ENCODE measurements at places on chromosomes 1 and 21. TPM values are rescaled to one million over a fixed set of nuclear protein-coding genes. Genes with fewer than 3 reads are reported as not detected.

DNA sequence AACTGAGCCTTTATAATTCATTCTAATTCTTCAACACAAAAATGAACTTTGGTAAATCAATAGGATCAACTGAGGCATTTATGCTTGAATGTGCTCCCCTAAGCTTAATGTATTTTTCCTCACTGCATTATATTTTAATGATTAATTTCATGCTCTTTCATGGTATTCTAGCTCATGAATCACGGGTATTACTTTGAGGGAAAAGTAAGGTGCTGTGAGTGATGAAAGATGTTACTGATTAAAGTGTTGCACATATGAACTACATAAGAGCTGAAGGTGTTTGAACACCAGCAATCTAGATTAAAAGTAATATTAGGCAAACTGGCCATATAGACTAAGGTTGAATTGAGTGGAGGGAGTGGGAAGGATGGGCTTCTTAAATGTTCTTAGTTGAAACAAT, 1.9 kb downstream of the DPYD start:
- no peaks in the 10 kb centered on the region for H3K36me3 ChIP-seq
- peak overlapping the region; percentile 90 for H3K4me3 ChIP-seq
- peaks cover 31% of the 10 kb centered on the region for H3K27me3 ChIP-seq
- DNase-seq = no peak
- no peak overlapping the region for H3K27ac ChIP-seq

DNA sequence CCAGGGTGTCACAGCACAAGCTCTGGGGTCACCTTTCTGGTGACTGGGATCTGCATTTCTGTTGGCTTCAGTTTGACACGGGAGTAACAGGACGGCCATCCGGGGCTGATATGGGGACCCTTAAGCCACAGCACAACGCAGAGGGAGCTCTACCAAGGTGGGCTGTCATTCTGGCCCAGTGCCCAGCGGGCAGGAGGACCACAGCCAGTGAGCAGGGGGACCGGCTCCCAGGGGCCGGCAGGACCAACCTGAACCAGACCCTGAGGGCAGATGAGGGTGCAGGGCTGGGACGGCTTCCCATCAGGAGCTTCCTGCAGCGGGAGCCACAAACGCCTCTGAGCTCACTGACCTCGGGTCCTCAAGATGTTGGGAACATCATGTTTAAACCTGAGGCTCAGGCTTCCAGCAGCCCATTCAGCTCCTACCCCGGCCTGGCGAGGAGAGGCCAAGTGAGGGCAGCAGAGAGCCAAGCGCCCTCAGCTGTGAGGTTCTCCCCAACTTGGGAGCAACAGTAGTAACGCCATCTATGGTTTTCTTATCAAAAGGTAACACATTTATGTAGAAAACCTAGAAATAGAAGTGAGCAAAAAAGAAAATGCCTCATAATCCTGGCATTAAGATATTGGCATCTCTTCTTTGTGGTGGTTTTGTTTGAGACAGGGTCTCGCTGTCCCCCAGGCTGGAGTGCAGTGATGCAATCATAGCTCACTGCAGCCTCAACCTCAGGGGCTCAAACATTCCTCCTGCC, 26.8 kb downstream of the TMEM201 start:
- no peak for DNase-seq
- H3K27me3 ChIP-seq = peaks cover 4% of the 10 kb centered on the region
- H3K4me1 ChIP-seq = peaks cover 6% of the 10 kb centered on the region
- H3K36me3 ChIP-seq = no peaks in the 10 kb centered on the region
- H3K4me3 ChIP-seq = no peak overlapping the region
- H3K27ac ChIP-seq = no peak overlapping the region

The AMY2A gene
- not detected for total RNA-seq

DNA sequence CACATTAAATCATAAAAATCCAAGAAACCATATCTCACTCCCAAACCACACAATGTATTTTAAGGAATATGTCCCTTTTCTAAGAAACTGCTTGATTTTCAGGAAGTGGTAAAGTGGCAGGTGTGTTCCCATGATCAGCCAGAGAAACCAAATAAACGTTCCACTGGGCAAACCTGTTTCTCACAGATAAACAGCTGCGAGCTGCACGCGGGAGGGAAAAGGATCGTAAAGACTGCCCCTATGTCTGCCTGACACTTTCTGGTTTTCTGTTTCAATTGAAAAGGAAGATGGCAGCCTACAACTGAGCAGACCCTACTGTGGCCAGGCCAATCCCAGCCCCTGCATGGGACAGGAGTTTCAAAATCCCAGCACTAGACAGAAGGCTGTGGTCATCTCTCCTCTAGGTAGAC, 36.6 kb downstream of the HIVEP3 start:
- peak overlapping the region; percentile 85 for H3K27ac ChIP-seq
- no peak for DNase-seq
- no peaks in the 10 kb centered on the region for H3K36me3 ChIP-seq
- no peaks in the 10 kb centered on the region for H3K27me3 ChIP-seq
- H3K4me3 ChIP-seq = peak overlapping the region; percentile 50
- H3K4me1 ChIP-seq = peaks cover 21% of the 10 kb centered on the region

The NTMT2 gene
- not detected for total RNA-seq

The LCE1E gene
- total RNA-seq = not detected

DNA sequence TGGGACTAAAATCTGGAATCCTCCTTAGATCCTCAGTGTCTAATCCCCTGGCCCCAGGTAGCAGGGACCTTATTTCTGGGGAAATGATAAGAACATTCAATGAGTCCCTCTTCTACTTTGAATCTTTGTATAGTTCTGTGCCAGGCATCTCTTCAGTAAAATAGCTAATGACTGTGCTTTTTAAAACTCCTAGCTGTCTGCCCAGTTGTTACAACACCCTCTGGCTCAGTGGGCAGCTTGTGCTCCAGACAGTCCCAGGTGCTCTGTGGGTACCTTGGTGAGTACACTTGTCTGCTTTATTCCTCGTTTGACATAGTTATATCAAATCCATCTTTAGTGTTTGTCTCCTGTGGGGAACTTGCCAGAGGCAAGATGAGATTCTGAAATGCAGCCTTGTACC, 18.0 kb downstream of the TGFB2 start:
- DNase-seq = no peak
- peaks cover 23% of the 10 kb centered on the region for H3K36me3 ChIP-seq
- no peaks in the 10 kb centered on the region for H3K27me3 ChIP-seq
- peaks cover 42% of the 10 kb centered on the region for H3K4me1 ChIP-seq

DNA sequence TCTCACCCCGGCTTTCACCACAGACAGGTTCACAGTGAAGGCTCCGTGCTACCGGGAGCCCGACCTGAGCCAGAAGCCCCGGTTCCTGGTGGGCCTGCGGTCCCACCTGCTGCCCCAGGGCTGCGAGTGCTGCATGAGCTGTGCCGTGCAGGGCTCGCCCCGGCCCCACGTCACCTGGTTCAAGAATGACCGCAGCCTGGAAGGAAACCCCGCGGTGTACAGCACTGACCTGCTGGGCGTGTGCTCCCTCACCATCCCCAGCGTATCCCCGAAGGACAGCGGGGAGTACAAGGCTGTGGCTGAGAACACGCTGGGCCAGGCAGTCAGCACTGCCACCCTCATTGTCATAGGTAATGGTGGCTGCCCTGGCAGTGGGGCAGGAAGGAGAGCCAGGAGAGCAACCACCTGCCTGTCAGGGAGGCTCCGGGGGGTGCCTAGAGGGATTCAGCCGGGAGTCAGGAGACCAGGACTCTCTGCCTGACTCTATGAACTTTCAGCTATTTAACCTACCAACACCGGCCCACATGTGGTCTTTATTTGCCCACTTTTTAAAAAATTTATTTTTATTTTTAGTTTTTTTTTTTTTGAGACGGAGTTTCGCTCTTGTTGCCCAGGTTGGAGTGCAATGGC, 36.4 kb downstream of the IGFN1 start:
- no peak overlapping the region for H3K4me3 ChIP-seq
- H3K27me3 ChIP-seq = peaks cover 5% of the 10 kb centered on the region
- DNase-seq = peak; percentile 54
- H3K4me1 ChIP-seq = peaks cover 5% of the 10 kb centered on the region
- no peaks in the 10 kb centered on the region for H3K36me3 ChIP-seq
- H3K27ac ChIP-seq = no peak overlapping the region

DNA sequence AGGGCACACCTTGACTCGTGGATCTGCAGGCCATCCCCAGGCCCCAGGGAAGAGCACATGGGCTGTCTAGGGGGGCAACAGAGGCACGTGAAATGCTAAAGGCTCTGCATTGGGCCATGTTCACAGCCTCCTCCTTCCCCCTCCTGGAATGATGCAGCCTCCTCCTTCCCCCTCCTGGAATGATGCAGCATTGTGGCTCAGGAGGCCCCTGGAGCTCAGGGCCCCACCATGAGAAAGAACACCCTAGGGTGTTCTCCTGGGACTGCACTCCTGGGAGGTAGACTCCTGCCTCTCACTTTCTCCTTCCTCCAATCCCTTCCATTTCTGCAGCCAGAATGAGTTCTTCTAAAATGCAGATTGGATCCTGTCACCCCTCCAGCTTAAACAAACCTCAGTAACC, 1.5 kb upstream of the IGFN1 start:
- no peak overlapping the region for H3K4me3 ChIP-seq
- H3K27ac ChIP-seq = no peak overlapping the region
- peaks cover 35% of the 10 kb centered on the region for H3K4me1 ChIP-seq

The OR2AK2 gene
- total RNA-seq = not detected

GRCh38 chr1:168470901-168471431, 72.8 kb downstream of the XCL2 start:
- DNase-seq = no peak
- H3K4me1 ChIP-seq = peaks cover 28% of the 10 kb centered on the region
- no peak overlapping the region for H3K4me3 ChIP-seq
- H3K27ac ChIP-seq = no peak overlapping the region
- H3K36me3 ChIP-seq = peaks cover 7% of the 10 kb centered on the region

DNA sequence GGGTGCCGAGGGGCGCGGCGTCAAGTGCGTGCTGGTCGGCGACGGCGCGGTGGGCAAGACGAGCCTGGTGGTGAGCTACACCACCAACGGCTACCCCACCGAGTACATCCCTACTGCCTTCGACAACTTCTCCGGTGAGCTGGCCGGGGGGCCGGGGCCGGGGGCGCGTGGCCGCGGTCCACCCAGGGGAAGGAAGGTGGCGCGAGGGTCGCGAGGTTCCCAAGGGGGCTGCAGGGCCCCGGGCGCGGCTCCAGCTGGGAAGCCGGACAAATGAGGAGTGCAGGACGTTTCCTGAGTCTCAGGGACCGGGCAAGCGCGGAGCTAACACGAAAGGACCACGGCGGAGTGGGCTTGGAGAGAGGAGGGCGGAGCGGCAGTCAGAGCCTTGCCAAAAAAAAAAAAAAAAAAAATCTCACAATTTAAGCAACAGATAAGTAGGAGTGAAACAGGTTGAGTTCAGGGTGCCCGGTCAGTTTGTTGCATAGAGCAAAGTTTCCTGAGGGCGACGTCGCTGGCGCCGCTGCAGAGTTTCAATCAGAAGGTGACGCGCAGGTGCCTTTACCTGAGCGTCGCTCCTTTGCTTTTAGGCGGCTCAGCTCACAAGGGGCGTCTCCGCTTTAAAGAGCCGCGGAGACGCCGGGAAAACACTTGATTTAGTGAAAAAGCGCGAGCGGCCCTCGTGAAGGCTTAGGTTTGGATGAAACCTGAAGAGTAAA, 750 bp downstream of the RHOU start:
- H3K27me3 ChIP-seq = peaks cover 11% of the 10 kb centered on the region
- peaks cover 37% of the 10 kb centered on the region for H3K36me3 ChIP-seq
- peak overlapping the region; percentile 93 for H3K27ac ChIP-seq
- DNase-seq = no peak
- H3K4me3 ChIP-seq = peak overlapping the region; percentile 98

DNA sequence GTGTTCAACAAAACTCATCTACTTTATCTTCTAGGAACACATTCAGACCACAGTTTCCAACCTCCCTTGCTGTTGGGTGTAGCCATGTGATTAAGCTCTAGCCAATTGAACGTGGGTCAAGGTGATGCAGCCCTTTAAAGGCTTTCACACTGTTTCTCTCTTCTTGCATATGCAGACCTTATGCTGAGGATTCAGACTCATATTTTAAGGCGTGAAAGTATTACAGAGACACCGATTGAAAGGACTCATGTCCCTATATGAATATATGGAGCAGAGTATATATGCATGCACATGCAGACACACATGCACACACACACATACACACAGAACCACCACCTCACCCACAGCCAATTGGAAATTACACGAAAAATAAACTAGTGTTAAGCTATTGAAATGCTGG, 214.3 kb upstream of the NR5A2 start:
- no peak overlapping the region for H3K27ac ChIP-seq
- H3K4me3 ChIP-seq = no peak overlapping the region
- no peaks in the 10 kb centered on the region for H3K27me3 ChIP-seq
- no peak for DNase-seq

The GRIK1 gene
- total RNA-seq = 4.1 TPM

DNA sequence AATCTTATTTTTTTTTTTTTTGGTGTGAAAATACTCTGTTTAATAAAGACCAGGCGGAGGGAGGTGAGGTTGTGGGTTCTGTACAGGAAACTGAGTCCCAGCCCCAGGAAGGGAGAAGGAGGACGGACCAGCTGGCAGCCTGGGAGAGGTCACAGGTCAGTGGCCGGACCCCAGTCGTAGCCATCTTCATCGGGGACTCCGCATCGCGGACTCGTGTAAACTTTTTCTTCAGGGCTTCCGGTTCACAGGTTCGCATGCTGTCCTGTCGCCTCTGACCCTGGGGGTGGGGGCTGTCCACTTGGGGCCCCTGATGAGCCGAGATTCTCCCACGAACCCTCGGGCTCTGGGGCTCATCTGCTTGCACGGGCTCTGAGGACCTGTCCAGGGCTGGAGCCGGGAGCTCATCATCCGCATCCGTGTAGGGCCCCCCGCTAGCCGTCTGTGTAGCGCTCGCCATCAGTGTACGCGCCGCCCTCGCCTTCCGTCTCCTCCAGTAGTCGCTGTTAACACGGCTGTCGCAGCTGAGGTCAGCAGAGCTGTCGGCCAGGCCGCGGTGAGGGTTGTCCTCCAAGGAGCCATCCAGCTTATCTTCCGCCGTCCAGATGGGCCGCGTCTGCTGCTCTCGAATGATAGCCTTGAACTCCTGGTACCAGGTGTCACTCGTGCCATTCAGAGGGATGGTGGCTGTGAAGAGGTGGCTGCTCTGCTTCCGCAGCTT, 975.7 kb upstream of the PRMT6 start:
- no peaks in the 10 kb centered on the region for H3K4me1 ChIP-seq
- no peak for DNase-seq
- H3K27ac ChIP-seq = no peak overlapping the region
- H3K27me3 ChIP-seq = no peaks in the 10 kb centered on the region

The HJV gene
- not detected for total RNA-seq

Data from type B pancreatic cell (in vitro differentiated cells).